Astrocyte of the hippocampus (primary cell): ENCODE measurements at places on chromosomes 1 and 21.

GRCh38 chr1:80657707-80658106 lies 1143.0 kb upstream of the ADGRL2 start:
- DNase-seq = no peak

DNA sequence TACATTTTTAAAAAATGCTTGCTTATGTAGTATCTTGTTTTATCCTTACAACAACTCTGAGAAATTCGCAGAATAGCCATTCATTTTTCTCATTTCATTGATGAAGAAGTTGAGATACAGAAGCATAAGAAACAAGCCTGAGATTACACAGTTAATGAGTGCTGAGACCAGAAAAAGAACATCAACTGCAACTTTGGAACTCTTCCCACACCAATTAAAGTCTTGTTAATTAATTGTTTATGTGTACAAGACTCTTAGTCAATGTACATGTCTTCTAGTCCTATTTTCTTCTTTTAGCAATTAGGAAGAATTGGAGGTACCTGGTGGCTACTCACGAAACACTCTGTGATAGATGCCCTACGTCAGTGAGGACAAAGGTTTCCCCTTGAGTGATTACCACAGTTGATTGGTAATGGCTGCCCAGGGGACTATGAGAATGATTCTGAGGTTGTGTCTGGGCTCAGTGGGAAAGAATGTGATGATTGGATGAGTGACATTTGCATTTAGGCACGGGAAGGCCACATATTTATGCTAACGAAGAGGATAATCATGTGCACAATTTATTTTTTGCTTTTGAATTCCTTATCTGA lies 187.4 kb upstream of the KCNK2 start:
- DNase-seq = peak; percentile 75

DNA sequence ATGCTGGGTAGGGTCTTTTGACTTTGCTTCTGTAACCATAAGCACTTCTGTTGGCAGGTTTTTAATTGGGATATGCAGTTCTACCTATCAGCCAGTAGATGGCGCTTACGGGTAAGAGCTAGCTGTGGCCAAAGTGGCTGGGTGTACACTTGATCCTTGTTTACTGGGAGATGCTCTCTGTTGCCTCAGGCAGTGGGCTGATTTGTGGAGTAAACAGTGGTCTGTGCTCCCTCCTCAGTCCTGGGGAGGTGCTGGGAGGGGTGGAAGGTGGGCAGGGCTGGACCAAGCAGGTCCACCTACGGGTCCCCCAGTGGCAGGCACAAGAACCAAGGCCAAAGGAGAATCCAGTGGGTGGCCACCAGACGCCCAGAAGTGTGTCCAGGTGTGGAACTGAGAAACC lies 43.4 kb downstream of the RALGPS2 start:
- DNase-seq = peak; percentile 11

DNA sequence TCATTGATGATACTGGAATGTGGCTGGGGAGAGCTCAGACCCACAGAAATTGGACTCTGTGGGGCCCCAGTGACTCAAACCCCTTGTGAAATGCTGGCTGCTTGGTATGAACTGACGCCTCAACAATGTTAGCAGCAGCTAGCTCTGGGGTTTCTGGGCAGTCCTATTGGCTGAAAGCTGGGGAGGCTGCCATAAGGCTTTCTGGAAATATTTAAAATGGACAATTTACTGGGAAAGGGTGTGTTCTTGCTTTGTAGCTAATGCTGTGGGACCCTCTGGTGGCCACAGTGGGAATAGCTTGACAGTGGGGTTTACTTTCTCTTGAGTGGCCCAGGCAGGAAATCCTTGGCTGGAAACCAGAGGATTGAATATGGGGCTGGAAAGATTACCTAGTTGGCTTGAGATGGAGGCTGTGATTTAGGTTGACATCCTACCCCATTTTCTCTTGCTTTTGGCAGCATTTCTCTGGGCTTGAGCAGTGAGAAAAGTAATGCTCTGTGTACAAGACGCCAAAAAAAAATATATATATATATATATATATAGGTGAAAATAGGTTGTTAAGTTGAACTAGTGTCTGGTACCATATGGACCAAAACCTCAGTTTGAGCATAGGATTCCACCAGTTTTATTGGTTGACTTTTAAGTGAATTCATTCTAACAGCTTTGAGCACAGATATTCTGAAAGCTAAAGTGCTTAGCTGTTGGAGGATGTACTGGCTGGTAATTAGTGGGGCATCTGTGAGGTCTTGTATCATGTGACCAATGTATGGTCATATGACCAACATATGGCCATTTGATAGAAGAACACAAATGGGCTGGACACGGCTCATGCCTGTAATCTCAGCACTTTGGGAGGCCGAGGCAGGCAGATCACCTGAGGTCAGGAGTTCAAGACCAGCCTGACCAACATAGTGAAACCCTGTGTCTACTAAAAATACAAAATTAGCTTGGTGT lies 8.2 kb upstream of the S100A10 start:
- DNase-seq = peak; percentile 95

DNA sequence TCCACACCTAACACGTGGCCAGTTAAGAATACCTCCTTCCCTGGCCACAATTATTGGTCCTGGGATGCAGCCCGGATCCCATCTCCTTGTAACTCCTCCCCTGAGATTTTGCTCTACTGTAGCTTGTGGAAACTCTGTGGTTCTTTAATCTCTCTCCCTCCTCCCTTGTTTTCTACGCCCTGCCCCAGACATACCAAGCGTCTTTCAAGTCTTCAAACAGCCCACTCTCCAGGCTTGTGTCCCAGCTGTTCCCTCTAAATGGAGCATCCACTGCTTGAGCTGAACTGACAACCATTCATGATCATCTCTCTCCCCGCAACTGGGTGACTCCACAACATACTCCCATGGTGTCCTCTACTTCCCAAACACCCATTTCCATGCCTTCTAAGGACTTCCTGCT lies 111.6 kb downstream of the SIPA1L2 start:
- no peak for DNase-seq

DNA sequence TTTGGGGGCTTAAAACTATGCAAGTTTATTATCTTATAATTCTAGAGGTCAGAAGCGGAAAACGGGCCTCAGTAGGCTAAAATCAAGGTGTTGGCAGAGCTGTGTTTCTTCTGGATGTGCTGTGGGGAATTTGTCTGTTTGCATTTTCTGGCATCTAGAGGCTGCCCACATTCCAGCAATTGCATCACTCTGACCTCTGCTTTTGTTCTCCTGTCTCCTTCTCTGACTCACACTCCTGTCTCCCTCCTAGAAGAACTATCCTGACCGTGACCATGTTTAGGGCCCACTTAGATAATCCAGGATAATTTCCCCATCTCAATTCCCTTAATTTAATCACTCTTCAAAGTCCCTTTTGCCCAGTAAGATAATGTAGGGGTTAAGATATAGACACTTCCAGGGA lies 127.4 kb upstream of the DEPDC1 start:
- DNase-seq = peak; percentile 84
